ENCODE measurements at places on chromosomes 6 and 20.

DNA sequence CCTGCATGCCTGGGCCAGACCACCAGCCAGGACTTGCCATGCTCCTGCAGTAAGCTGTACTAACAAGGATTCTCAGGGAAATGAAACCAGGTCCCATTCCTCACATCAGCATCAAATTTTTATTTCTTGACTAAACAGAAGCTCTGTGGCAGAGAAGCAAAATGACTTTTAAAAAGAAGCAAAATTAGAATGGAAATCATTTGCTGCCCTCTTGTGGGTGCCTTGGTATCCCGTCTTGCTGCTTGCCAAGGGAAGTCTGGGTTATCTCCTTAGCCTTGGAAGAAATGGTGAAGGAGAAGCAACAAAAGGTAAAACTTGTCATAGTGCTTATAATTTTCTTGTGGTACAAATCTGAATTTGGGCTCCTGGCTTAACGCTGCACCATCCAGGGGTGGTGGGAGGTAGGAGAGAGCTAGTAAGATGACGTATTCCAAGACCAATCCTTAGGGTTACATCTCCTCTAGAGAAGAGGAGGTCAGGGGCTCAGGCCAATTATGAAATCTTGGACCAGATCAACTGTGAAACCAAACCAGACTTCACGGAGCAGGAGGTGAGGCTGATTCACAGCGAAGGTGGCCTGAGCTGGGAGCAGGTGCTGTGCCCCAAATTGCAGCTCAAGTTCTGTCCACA, 107.5 kb downstream of the FAXC start:
- no peak for DNase-seq

DNA sequence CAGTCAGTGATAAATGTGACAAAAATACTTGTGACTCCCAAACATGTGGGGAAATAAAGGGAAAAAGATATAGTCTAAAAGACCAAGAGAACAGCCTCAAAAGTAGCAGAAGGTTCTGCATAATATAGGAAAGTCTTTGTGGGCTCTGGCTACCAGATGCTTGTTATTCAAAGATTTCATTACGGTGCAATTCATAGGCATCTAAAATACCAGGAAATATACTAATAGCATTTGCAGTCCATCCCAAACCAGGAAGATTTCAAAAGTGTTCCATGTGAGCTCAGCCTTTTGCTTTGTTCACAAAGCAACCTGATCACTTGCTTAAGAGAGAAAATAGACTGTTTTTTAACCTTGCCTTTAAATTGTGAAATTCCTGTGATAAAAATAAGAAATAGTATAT, 506.7 kb upstream of the MARCKS start:
- DNase-seq: no peak

DNA sequence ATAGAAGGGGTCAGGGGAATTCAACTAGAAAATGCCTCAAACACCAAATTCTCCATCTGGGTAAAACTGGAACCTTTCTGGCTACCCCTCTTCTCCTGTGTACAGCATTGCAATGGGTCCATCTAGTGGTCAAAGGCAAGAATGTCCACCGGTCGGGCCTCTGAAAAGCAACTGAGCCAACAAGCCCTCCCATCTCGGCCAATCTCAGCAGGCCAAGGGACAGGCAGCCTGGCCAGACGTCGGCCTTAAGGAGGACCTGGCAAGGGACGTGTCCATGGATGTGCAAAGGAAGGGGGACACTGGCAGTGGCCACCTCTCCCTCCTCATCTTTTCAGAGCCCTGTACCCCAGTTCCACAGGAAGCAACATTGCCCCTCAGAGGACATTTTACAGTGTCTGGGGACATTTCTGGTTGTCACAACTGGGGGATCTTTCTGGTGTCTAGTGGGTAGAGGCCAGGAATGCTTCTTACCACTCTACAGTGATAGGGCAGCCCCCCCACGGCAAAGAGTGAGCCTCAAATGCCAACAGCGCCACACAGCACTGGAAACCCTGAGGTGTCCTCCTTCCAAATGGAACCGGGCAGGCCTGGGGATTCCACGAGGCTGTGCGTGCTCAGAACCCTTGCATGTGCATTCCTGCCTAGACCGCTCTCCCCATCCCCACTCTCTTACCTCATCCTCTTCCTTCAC, 99.8 kb upstream of the FOXA2 start:
- no peak for DNase-seq

DNA sequence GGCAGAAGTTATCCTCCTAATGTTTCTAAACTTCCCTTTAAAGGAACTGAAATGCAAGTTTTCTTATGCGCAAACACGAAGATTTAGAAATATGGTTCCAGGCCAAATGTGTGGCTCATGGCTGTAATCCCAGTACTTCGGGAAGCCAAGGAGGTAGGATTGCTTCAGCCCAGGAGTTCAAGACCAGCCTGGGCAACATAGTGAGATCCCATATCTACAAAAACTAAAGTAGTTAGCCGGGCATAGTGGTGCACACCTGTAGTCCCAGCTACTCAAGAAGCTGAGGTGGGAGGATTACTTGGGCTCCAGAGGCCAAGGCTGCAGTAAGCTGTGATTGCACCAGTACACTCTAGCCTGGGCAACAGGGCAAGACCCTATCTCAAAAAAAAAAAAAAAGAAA, 95.8 kb upstream of the SCAF8 start:
- DNase-seq: no peak

DNA sequence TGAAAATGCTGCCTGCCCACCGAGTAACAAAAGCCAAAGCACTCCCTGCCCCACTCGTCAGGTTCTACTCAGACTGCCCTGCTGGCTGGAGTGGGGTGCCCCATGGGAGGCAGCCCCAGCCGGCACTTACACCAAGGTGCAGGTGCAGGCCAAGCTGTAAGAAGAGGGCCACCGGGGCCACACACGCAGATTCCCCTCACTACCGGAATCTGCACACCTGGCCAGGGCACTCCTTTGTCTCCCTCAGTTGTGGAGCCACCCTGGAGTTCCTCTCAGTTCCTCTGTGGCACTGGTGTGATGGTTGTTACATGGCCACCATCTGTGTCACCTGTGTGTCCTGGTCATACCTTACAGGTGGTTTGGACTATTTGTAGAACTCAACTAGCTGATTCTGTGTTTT, 112.4 kb downstream of the FOXO3 start:
- DNase-seq: no peak

DNA sequence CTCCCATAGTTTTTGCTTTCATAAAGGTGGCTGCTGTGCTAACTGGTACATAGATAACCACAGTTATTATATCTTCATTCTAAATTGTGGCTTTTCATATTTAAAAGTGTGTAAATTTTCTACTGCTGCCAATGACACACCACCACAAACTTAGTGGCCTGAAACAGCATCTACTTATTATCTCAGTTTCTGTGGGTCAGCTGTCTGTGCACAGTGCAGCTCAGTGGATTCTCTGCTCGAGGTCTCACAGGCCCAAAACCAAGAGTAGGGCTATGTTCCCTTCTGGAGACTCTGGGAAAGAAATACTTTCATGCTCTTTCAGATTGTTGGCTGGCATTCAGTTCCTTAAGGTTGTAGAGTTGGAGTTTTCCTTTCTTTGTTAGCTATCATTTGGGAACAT, 90.1 kb downstream of the LMBRD1 start:
- no peak for DNase-seq

DNA sequence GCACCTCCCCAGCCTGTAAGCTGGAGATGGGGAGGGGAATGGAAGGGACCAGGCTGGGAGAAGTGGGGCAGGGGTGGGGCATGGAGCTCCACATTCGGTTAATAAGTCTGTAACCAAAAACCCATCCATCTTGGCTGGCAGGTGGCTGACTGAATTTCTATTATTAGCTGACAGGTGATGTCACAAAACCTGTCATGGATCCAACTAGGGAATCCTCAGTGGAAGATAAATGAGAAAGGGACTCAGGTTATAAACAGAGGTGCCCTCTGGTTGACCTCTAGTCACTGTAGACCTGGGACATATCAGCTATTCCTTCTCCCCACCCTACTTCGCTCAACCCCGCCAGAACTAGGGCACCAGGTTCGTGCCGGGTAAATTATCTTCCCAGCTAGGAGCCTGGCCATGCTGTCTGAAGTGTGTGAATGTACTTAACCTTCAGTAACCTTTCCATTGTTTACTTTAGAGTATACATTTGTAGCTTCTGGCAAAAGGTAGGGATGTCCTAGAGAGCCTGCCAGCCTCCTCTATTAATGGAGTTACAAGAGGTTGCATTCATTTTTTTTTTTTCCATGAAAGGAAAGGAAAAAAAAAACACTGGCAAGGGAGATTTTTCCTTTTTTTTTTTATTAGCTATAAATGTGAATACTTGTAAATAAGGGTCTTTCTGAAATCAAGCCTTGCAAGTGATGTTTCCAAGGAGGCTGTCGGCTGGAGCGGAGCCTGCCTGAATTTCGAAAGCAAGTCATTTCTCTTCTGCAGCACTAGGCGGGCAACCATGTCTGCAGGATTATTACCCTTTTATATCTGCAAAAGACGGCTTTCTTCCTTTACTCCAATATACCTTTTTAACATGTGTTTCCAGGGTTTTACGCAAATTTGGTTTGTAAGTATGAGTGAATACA, 135.9 kb downstream of the TMEM242 start:
- no peak for DNase-seq

- DNase-seq: no peak
Observed at GRCh38 chr6:148689168-148689567, 57.7 kb upstream of the UST start.

DNA sequence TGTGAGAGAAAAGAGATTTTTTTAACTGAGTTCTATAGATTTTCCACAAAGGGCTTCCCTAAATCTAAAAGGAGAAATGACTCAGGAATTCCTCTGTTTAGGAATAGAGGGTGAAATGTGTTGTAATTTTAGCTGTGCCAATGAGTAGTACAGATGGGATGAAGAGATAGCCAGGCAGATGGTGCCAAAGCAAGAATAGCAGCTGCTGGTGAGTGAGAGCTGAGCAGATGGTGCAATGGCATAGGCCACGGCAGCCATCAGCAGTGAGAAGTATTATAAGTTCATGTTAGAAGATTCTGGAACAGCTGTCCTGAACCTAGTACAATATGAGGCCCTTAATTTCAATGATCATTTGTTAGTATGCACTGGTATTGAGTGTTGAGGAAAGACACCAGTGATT, 40.2 kb upstream of the CRISP1 start:
- DNase-seq: no peak

GRCh38 chr6:105934708-105935107, 151.4 kb upstream of the PRDM1 start:
- DNase-seq: no peak

GRCh38 chr6:71349395-71349794, 60.8 kb downstream of the OGFRL1 start:
- DNase-seq: peak; percentile 13

DNA sequence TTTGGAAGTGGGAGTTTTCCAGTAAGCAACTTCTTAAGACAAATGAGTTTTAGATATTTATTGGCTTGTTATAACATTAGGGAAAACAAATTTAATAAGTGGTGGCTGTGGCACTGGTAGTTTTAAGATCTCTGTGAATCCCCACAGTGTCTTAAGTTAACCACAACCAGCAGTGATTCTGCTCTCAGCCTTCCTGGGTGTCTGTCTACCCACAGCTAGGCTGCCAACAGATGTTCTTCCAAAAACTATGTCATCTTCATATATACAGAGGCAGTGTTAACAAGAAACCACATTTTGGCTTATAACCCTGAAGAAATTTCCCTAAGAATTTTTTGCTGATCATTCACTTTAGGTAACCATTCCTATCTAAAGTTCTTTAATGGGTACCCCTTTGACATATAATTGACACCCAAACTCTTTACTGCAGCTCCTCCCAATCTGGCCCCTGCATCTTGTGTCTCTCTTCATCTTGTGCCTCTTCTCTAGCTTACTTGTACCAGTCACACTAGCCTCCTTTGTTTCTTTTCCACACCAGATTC, 52.7 kb downstream of the TOP1 start:
- no peak for DNase-seq

GRCh38 chr20:18090044-18090443, 32.3 kb upstream of the OVOL2 start:
- DNase-seq: no peak

GRCh38 chr6:26250698-26251044, 114.3 kb upstream of the BTN3A2 start:
- no peak for DNase-seq

- DNase-seq: peak; percentile 42
Observed at GRCh38 chr6:42781796-42782688, at the start of gene BICRAL. Gene BICRAL (plus strand): TSS chr6:42782052. CDS start chr6:42822023, 39,971 bp downstream.

DNA sequence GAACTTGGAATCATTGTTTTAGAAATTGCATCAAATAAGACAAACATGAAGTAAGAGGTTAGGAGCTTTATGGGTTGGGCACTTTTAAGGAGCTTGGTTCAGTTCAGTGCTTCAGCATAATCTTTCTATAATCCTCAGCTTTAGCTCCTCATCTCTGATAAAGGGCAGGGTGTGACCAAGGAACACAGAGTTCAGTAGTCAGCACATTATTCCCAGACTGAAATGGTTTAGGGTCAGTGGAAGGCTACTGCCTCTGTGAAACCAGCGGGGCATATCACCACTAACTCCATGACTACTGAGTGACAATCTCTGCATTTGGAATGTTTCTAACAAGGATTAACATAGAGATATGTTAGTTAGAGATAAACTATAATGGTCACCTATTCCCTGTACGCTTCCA, 36.9 kb downstream of the CRYBG1 start:
- no peak for DNase-seq

DNA sequence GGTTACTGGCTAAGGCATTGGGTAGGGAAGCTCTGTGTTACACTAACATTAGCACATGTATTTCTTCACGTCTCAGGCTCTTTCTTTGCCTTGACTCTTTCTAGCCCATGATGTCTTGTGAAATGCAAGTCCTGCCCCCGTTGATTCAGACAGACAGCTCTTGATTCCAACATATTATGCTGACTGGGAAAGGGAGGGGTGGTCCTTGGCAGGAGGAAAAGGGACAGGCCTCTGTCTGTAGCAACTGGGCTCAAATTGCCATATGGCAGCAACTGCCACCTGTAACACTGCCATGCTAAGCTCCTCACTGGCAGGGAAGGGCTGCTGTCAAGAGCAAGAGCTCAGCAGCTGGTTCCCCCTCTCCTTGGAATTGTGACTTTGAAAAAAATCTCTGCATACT, 5.7 kb upstream of the KCNK15 start:
- DNase-seq: no peak

- DNase-seq: no peak
Observed at GRCh38 chr6:42279144-42279781, 61.6 kb upstream of the MRPS10 start.

GRCh38 chr20:20992686-20993360, 113.3 kb downstream of the LINC00237 start:
- no peak for DNase-seq

- DNase-seq: no peak
Observed at GRCh38 chr6:44054721-44055559, 72.3 kb downstream of the MRPL14 start.

DNA sequence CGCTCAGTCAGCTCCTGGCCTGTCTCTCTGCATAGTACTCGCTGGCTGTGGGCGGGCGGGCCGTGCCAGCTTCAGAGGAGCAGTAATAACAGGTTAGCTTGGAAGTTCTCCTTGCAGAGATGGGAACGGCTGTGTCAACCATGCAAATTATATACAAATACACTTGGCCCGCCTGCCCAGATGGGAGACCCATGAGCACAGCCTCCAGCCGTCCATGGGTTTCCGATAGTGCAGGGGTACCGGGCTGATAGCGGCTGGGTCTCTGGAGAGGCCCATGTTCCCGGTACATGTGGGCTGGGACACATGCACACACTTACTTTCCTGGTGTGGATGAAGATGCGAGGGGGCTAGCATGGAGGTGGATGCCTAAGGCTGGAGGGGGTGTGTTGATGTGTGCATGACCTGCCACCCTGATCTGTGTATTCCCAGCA, 12.8 kb upstream of the ZNF831 start:
- no peak for DNase-seq

Measured in T-helper 1 cell (primary cell).